ENCODE measurements at places on chromosomes 3 and 15. TPM values are rescaled to one million over a fixed set of nuclear protein-coding genes. Genes with fewer than 3 reads are reported as not detected.

- DNase-seq, result no peak
- peaks cover 3% of the 10 kb centered on the region for H3K4me1 ChIP-seq
- H3K27ac ChIP-seq, result no peak overlapping the region
- no peak overlapping the region for H3K4me3 ChIP-seq
- no peaks in the 10 kb centered on the region for H3K27me3 ChIP-seq
Observed at GRCh38 chr3:62142331-62143085, 230.8 kb downstream of the FEZF2 start.

GRCh38 chr3:60983906-60984305, 267.3 kb downstream of the FHIT start:
- H3K27me3 ChIP-seq, result no peaks in the 10 kb centered on the region
- H3K4me1 ChIP-seq, result no peaks in the 10 kb centered on the region
- no peak overlapping the region for H3K4me3 ChIP-seq
- no peak overlapping the region for H3K27ac ChIP-seq
- no peak for DNase-seq
- H3K36me3 ChIP-seq, result no peaks in the 10 kb centered on the region

- no peaks in the 10 kb centered on the region for H3K4me1 ChIP-seq
- no peak overlapping the region for H3K4me3 ChIP-seq
- H3K27ac ChIP-seq, result no peak overlapping the region
- H3K27me3 ChIP-seq, result no peaks in the 10 kb centered on the region
Observed at GRCh38 chr3:175743733-175744400, 884.7 kb downstream of the NAALADL2 start.

- no peaks in the 10 kb centered on the region for H3K4me1 ChIP-seq
Observed at GRCh38 chr3:159458982-159459381, 529.7 kb upstream of the IL12A start.

- H3K4me3 ChIP-seq, result no peak overlapping the region
- H3K27ac ChIP-seq, result no peak overlapping the region
- DNase-seq, result no peak
- no peaks in the 10 kb centered on the region for H3K27me3 ChIP-seq
Observed at GRCh38 chr15:89329329-89330084, 5.1 kb downstream of the POLG start.

DNA sequence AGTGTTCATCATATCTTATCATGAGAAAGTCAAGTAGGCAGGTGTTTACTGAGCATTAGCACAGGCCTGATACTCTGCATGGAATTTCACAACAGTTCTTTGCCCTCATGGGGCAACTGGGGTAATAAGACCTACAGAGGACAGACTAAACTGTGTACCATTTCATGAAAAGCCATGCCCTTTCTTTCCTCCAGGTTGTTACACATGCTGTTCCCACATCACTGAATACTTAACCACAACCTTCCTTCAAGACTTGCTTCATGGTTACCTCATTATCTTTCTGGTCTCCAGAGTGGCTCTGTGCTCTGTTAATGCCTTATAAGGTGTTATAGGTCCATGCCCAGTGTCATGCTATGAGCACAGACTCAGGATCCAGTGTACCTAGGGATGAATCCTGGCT, 28.2 kb upstream of the RSL24D1 start:
- DNase-seq, result no peak
- no peak overlapping the region for H3K27ac ChIP-seq
- H3K4me1 ChIP-seq, result no peaks in the 10 kb centered on the region
- H3K27me3 ChIP-seq, result no peaks in the 10 kb centered on the region

DNA sequence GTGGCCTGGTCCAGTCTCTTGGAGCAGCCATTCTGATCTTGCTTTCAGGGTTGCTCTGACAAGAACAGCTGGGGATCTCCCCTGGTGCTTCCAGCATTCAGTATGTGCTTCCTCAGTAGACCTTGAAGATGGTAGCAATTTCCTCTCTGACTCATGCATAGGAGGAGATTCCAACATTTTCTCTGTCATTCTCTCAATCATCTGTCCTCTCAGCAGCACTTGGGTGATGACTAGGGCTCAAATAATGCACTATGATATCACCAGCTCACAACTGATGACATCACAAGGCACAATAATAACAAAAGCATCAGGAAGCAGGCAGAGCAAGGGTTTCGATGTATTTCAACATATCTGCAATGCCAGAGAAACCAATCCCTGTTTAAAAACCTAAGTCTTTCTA, 52.7 kb downstream of the NFKBIZ start:
- no peak for DNase-seq
- no peaks in the 10 kb centered on the region for H3K36me3 ChIP-seq
- H3K27ac ChIP-seq, result no peak overlapping the region
- H3K4me1 ChIP-seq, result no peaks in the 10 kb centered on the region

GRCh38 chr3:114498539-114499370, 204.9 kb downstream of the TIGIT start:
- no peaks in the 10 kb centered on the region for H3K27me3 ChIP-seq
- peaks cover 4% of the 10 kb centered on the region for H3K4me1 ChIP-seq
- H3K4me3 ChIP-seq, result no peak overlapping the region
- H3K27ac ChIP-seq, result no peak overlapping the region
- no peaks in the 10 kb centered on the region for H3K36me3 ChIP-seq
- DNase-seq, result no peak

GRCh38 chr3:16300307-16300706, 35.3 kb downstream of the OXNAD1 start:
- no peaks in the 10 kb centered on the region for H3K4me1 ChIP-seq
- DNase-seq, result no peak
- H3K4me3 ChIP-seq, result no peak overlapping the region
- no peak overlapping the region for H3K27ac ChIP-seq
- no peaks in the 10 kb centered on the region for H3K36me3 ChIP-seq
- H3K27me3 ChIP-seq, result no peaks in the 10 kb centered on the region

DNA sequence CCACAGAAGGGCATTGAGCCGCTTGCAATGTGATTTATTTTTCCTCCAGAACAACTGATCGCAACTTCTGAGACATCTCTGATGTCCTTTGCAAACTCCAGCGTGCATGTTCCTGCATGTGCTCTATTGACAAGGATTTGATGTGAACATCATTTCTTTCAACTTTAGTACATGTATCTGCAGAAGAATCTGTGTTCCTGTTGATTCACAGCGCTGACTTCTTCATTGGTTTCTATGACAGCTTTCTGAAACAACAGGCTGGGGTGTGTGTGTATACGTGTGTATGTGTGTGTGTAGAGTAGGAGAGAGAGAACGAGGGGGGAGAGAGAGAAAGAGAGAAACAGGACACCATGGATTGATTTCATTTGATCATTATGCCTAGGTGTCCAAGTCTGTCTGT, 56.7 kb upstream of the CMTM8 start:
- H3K27ac ChIP-seq, result no peak overlapping the region
- H3K4me3 ChIP-seq, result no peak overlapping the region
- no peaks in the 10 kb centered on the region for H3K27me3 ChIP-seq
- no peaks in the 10 kb centered on the region for H3K4me1 ChIP-seq

DNA sequence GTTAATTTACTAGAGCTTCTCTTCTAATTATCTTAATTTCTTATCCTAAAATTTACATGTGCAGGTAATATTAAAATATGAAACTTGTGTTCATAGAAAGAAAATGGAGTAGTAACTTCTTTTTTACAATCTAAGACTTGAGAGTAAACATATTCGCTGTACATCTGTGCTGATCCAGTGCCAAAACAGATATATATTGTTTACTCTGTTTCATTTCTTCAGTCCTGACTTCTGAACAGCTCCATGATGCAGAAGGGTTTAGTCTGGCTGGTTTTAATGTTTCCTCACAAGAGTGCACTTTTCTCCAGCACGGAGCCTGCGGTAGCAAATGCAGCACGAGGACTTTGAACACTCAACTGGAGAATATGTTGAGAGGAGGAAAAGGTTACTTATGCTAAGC, 306.8 kb downstream of the EPHA3 start:
- no peaks in the 10 kb centered on the region for H3K36me3 ChIP-seq
- no peaks in the 10 kb centered on the region for H3K4me1 ChIP-seq
- no peak overlapping the region for H3K4me3 ChIP-seq
- no peak for DNase-seq
- H3K27me3 ChIP-seq, result no peaks in the 10 kb centered on the region

GRCh38 chr3:177946936-177947335, 589.3 kb upstream of the KCNMB2 start:
- no peak overlapping the region for H3K27ac ChIP-seq
- no peaks in the 10 kb centered on the region for H3K36me3 ChIP-seq
- no peak for DNase-seq

- no peaks in the 10 kb centered on the region for H3K27me3 ChIP-seq
- no peak overlapping the region for H3K27ac ChIP-seq
- H3K4me1 ChIP-seq, result no peaks in the 10 kb centered on the region
- H3K4me3 ChIP-seq, result no peak overlapping the region
- DNase-seq, result no peak
- no peaks in the 10 kb centered on the region for H3K36me3 ChIP-seq
Observed at GRCh38 chr3:11000528-11000927, 8.0 kb downstream of the SLC6A1 start.

- H3K4me3 ChIP-seq, result no peak overlapping the region
- H3K27ac ChIP-seq, result no peak overlapping the region
- no peaks in the 10 kb centered on the region for H3K27me3 ChIP-seq
- DNase-seq, result no peak
Observed at GRCh38 chr3:79497447-79498111, 270.2 kb downstream of the ROBO1 start.

GRCh38 chr3:151155409-151156128, 47.4 kb downstream of the GPR171 start:
- no peaks in the 10 kb centered on the region for H3K27me3 ChIP-seq
- H3K4me3 ChIP-seq, result no peak overlapping the region
- peaks cover 4% of the 10 kb centered on the region for H3K4me1 ChIP-seq
- DNase-seq, result no peak
- no peaks in the 10 kb centered on the region for H3K36me3 ChIP-seq

SLC30A4 gene
- 10.9 TPM for total RNA-seq

SLC28A1 gene
- total RNA-seq, result 0.20 TPM

RASL12 gene
- total RNA-seq, result 14.2 TPM

RYR3 gene
- total RNA-seq, result 0.60 TPM

C2CD4A gene
- 0.13 TPM for total RNA-seq

CTXN2 gene
- not detected for total RNA-seq

ERICH6 gene
- total RNA-seq, result not detected
